HCT116 (cell line): ENCODE measurements at places on chromosomes 13 and 19. TPM values are rescaled to one million over a fixed set of nuclear protein-coding genes. Genes with fewer than 3 reads are reported as not detected.

Gene PALM3
- total RNA-seq = 3.3 TPM

Gene ABHD8
- total RNA-seq = 5.2 TPM

Gene POLR2I
- 108 TPM for total RNA-seq

Gene PRSS57
- not detected for total RNA-seq

Gene LPAR2
- 28.2 TPM for total RNA-seq

Gene CYP4F3
- total RNA-seq = 3.6 TPM
